PC-9 (cell line): ENCODE measurements at places on chromosomes 2 and 18. TPM values are rescaled to one million over a fixed set of nuclear protein-coding genes. Genes with fewer than 3 reads are reported as not detected.

GRCh38 chr2:196160101-196160500, 11.3 kb downstream of the STK17B start:
- peak; percentile 79 for DNase-seq

GRCh38 chr2:216743781-216744180, 48.4 kb upstream of the IGFBP5 start:
- DNase-seq = no peak

SERPINB5 gene
- total RNA-seq = 25.5 and 26.2 TPM in 2 replicates

HOXD4 gene
- not detected in 2 replicates for total RNA-seq

- no peak for DNase-seq
Observed at GRCh38 chr2:85355521-85355920, 952 bp downstream of the ELMOD3 start.

GRCh38 chr2:108586631-108587030, 52.4 kb downstream of the LIMS1 start:
- DNase-seq = no peak

DNA sequence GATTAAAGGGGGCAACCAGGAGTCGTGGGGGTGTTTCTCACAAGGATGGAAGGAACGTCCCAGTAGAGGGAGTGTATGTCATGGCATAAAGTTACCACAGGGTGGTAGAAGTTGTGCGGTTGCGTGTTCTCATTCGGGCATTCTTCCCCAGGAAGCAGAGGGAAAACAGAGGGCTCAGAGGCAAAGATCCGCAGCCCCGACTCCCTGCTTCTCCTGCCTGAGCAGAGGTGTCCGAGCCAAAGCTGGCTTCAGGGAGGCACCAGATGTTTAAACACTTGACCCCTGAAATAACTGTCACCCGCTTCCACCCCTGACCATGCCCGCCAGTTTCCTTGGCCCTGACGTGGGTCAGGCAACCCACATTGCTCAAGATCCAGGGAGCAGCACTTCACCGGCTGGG, 83.7 kb downstream of the EN1 start:
- DNase-seq = no peak

GRCh38 chr2:37753758-37754157, 82.3 kb upstream of the CDC42EP3 start:
- DNase-seq = no peak

DNA sequence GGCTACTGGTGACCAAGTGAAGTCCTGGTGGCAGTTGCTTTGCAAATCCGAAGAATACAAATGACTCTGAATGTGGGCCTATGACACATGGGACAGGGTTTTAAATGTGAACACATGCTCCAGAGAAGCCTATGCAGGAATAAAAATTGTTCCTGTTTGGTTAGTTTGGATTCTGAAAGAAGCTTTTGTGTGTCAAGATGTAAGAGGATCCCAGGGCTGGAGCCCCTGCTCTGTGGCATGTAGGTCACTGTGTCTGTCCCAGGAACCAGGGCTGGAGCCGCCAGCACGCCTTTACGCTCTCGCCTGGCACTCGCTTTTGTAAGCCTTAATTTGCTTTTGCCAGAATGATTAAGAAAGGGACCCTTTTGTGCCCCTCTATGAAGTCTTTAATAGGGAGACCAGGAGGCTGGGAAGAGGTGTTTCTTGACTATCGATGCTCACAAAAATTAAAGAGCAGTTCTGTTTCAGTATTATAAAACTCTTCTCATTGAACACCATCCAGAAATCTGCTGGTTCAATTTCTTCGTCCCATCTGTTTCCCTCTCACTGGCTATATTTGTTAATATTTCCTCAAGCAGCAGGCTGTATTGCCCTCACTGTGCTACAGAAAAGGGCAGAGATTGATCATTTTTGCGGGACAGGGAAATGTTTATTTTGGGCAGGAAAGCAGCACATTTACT, 532.7 kb upstream of the POU3F3 start:
- no peak for DNase-seq

SH3RF3 gene
- total RNA-seq = 4.9 and 6.1 TPM in 2 replicates

- DNase-seq = no peak
Observed at GRCh38 chr2:126665483-126665882, 9.5 kb downstream of the GYPC start.

DNA sequence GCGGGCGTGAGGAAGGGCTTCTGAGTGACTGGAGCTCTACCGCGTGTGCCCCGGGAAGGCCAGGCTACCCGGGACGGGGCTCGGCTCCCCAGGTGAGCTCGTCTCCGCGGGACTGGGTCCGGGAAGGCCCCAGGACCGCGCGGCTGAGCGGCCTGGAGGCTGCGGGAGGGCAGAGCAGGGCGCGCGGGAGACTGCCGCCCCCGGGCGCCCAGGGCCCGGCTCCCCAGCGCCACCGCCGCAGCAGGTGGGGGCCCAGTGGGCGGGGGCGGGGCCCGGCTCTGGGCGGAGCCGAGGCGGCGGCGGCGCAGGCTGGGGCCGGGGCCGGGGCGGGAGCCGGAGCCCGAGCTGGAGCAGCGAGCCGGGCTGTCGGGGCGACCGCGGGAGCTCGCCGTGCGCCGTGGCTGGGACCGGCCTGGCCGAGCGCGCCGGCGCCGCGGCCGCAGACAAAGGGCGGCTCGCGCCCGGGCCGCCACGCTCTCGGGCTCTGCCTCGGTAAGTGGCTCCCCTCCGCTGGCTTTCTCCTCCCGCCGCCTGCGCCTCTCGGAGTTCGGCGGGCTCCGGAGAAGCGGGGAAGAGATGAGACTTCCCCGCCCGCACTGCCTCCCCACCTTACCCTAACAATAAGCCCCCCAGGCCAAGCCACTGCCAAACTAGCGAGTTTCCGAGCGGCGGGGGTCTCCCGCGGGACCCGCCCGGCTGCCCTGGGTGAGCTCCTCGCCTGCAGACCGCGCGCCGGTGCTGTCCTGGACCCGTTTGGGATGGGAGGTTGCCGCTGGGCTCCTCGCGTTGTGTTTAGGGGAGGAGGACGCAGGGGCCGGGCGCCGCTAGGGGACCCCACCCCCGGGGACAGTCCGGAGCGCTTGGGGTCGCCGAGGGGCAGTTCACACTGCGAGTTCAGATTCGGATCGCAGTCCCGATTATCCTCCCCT, at the start of gene MAPK4:
TSS of gene MAPK4 (plus strand) at position 336 of the 929 bp plus-strand sequence. CDS start 103,872 bp downstream, outside the sequence.
- DNase-seq = no peak

MC5R gene
- total RNA-seq = not detected in 2 replicates
